ENCODE measurements at places on chromosomes 5 and 9. TPM values are rescaled to one million over a fixed set of nuclear protein-coding genes. Genes with fewer than 3 reads are reported as not detected.

DNA sequence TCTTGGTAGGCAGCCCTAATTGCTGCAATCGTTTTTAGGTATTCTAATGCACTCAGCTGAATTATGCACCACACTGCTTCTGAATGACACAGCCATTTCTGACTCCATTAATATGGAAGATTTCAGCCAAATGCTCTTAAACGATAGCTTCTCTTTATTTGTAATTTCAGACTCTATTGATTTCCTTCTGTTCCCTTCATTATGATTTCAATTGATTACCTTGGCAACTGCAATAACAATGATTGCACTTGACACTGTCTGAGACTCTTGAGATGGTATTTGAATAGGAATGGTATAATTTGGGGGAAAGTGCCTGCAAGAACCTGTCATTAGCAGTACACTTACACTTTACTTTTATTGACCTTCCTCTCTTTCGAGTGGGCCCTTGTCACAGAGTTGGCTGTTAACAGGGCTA lies 296.1 kb upstream of the DMAC1 start:
- H3K27me3 ChIP-seq, result no peaks in the 10 kb centered on the region
- H3K4me1 ChIP-seq, result no peaks in the 10 kb centered on the region
- H3K27ac ChIP-seq, result no peak overlapping the region
- no peaks in the 10 kb centered on the region for H3K36me3 ChIP-seq
- DNase-seq, result no peak

GRCh38 chr9:14270358-14271092 lies 43.4 kb downstream of the NFIB start:
- H3K27ac ChIP-seq, result no peak overlapping the region
- no peaks in the 10 kb centered on the region for H3K36me3 ChIP-seq
- H3K27me3 ChIP-seq, result no peaks in the 10 kb centered on the region
- no peak overlapping the region for H3K4me3 ChIP-seq
- no peak for DNase-seq
- H3K4me1 ChIP-seq, result peaks cover 16% of the 10 kb centered on the region

- H3K4me3 ChIP-seq, result no peak overlapping the region
- H3K36me3 ChIP-seq, result no peaks in the 10 kb centered on the region
- no peaks in the 10 kb centered on the region for H3K4me1 ChIP-seq
- no peaks in the 10 kb centered on the region for H3K27me3 ChIP-seq
- DNase-seq, result no peak
These were observed 165.1 kb downstream of the CAAP1 start for GRCh38 chr9:26727471-26727870.

ZBTB34 gene
- 8.2 TPM for polyA plus RNA-seq

SPATA24 gene
- polyA plus RNA-seq, result 5.8 TPM

- 0 out of 2 replicates have a peak, but pooled peaks cover 2% of the 10 kb centered on the region for H3K36me3 ChIP-seq
- no peaks in the 10 kb centered on the region for H3K27me3 ChIP-seq
- no peak for DNase-seq
These were observed 2.5 kb downstream of the SREK1IP1 start for GRCh38 chr5:64765804-64766504.

- no peak for DNase-seq
- no peak overlapping the region for H3K4me3 ChIP-seq
- no peak overlapping the region for H3K27ac ChIP-seq
- no peaks in the 10 kb centered on the region for H3K36me3 ChIP-seq
These were observed 112.8 kb downstream of the EMB start for GRCh38 chr5:50328193-50328729.
